Type B pancreatic cell (in vitro differentiated cells): ENCODE measurements at places on chromosomes 3 and 15. TPM values are rescaled to one million over a fixed set of nuclear protein-coding genes. Genes with fewer than 3 reads are reported as not detected.

The MORC1 gene
- total RNA-seq, result not detected in 2 replicates

GRCh38 chr3:16596352-16597032, 8.7 kb downstream of the DAZL start:
- peaks cover 3% of the 10 kb centered on the region for H3K4me1 ChIP-seq
- peaks cover 5% of the 10 kb centered on the region for H3K27me3 ChIP-seq
- H3K4me3 ChIP-seq, result no peak overlapping the region
- no peak for DNase-seq

DNA sequence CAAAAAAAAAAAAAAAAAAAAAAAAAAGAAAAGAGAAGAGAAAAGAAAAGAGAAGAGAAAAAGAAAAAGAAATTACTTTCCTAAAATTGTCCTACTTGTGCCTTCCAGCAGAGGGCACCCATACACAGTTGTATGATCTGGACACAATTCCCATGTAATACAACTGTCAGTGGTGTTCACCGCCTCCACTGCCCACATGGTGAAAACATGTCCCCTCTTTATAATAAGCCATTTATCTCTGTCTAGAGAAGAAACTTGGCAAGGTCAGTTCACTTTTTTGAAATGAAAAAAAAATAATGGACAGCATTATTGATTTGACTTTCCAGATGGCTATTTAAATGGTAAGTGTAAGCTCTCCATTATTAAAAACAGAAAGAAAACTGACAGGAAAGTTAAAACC, 459.4 kb downstream of the GBE1 start:
- H3K27me3 ChIP-seq, result no peaks in the 10 kb centered on the region
- no peak overlapping the region for H3K27ac ChIP-seq
- H3K4me3 ChIP-seq, result no peak overlapping the region
- no peak for DNase-seq
- peaks cover 13% of the 10 kb centered on the region for H3K4me1 ChIP-seq

DNA sequence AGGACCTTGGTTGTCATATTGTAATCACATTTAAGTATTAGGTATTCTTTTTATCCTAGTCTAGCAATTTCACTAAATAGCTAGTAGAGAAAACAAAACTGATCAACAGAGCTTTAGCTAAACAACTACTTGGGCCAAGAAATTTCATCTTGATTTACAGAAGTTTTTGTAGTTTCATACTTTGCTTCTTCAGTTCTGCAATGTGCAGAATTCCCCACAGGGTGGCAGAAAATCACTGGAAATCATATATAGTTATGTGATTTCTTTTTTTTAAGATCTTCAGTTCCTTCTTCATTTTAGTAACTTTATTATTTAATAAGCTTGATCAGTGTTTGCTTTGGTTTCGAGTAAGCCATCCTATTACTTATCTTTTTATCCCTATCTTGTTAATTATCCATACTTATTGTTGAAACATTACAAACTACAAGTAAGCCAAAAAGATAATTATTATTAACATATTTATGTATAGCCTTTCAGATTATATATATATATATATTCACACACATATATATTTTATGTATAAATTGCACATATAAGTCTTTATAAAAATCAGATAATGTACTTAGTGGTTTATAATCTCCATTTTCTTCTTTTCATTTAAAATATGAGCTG, 2.2 kb upstream of the BNIP2 start:
- no peak for DNase-seq
- peak overlapping the region; percentile 79 for H3K27ac ChIP-seq
- no peaks in the 10 kb centered on the region for H3K27me3 ChIP-seq
- H3K36me3 ChIP-seq, result peaks cover 6% of the 10 kb centered on the region
- peaks cover 12% of the 10 kb centered on the region for H3K4me1 ChIP-seq
- H3K4me3 ChIP-seq, result peak overlapping the region; percentile 77

GRCh38 chr3:176873261-176873660, 324.0 kb downstream of the TBL1XR1 start:
- no peak for DNase-seq
- H3K4me3 ChIP-seq, result no peak overlapping the region
- no peaks in the 10 kb centered on the region for H3K4me1 ChIP-seq
- H3K27me3 ChIP-seq, result no peaks in the 10 kb centered on the region

- no peaks in the 10 kb centered on the region for H3K27me3 ChIP-seq
- DNase-seq, result peak; percentile 54
- no peaks in the 10 kb centered on the region for H3K36me3 ChIP-seq
- no peak overlapping the region for H3K4me3 ChIP-seq
- H3K4me1 ChIP-seq, result peaks cover 23% of the 10 kb centered on the region
Observed at GRCh38 chr15:99440551-99441443, 125.0 kb upstream of the MEF2A start.

DNA sequence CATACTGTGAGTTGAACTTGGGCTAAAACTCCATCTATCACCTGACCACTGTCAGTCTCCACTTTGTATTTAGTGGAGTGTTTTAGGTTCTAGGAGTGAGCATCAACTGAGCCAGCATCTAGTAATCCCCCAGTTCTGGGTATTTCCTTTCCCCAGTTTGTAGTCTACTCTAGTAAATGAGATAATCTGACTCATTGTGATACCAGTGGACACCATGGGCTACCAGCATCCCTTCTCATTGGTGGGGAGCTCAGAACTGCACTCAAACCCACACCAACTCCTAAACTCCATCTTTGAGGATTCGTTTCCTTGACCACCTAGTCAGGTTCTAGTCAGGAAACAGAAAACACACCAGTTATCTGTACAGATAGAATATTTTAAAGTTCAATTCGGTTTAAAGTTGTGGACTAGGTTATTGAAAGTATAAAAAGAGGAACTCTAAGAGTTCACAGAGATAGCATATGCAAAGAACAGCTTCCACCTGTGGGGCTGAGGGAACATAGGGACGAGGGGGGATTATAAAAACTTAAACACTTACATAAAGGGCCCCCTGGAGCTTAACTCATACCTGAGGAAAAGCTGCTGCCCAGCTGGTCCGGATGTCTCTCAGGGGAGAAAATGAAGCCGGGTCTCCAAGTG, 36.0 kb downstream of the LEO1 start:
- no peaks in the 10 kb centered on the region for H3K27me3 ChIP-seq
- no peak for DNase-seq
- H3K36me3 ChIP-seq, result peaks cover 19% of the 10 kb centered on the region
- no peak overlapping the region for H3K4me3 ChIP-seq
- no peaks in the 10 kb centered on the region for H3K4me1 ChIP-seq

DNA sequence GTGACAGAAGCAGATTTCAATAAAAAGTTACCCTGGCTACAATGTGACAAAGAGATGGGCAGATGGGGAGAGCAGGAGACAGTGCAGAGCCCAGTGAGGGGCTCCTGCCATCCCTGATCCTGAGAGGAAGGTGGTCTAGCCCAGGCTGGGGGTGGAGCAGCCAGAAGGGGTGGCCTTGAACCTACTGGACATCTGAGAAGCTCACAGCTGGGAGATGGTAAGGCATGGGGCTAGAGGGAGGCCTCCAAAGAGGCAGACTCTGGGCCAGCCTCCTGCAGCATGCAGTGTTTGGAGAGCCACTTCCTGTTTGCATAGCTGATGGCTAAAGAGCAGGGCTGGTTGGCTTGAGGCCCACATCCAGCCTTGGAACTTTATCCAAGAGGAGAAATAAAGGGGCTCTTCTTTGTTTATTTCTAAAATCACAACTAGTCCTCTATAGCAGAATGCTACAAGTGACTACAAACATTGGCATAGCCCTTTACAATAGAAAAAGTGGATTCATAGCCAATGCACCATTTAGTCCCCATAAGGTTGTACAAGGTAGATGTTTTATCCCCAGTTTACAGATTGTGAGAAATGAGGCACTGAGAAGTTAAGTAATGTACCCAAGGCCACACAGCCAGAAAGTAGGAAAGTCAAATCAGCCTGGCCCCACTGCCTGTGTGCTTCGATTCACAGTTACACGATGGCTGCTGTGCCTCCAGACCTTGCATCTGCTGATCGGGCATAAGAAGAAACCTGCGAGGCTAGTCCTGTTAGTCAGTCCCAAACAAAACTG, 4.6 kb downstream of the EFCC1 start:
- H3K4me1 ChIP-seq, result peaks cover 8% of the 10 kb centered on the region
- H3K27ac ChIP-seq, result no peak overlapping the region
- DNase-seq, result no peak
- no peaks in the 10 kb centered on the region for H3K36me3 ChIP-seq
- H3K4me3 ChIP-seq, result no peak overlapping the region

- no peak overlapping the region for H3K27ac ChIP-seq
- no peaks in the 10 kb centered on the region for H3K36me3 ChIP-seq
- H3K4me1 ChIP-seq, result no peaks in the 10 kb centered on the region
- DNase-seq, result no peak
Observed at GRCh38 chr15:48371550-48371949, 40.3 kb downstream of the DUT start.

DNA sequence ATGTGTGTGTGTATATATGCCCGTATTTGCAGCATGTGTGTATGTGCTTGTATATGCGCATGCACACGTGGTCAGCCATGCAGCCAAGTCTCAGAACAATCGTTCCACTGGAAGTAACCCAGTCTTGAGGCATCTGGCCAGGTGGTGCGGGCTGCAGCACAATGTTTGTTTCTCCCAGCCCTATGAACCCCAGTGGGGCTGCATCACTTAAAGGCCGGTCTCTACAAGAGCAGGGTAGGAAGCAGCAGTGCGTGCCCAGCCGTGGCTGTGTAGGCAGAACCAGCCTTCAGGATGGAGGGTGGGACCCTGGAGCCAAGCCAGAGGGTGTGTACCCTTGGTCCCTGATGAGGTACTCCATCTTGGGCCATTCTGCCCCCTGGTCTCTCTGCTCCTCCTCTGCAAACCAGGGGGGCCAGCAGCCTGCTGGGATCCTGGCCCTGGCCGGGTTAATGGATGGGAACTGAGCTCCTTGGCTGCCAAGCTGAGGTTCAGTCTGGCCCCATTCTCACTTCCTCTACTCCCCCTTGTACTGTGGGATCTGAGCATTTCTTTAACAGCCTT, 11.8 kb downstream of the KLF13 start:
- H3K36me3 ChIP-seq, result no peaks in the 10 kb centered on the region
- peak overlapping the region; percentile 20 for H3K4me3 ChIP-seq
- DNase-seq, result no peak
- peak overlapping the region; percentile 56 for H3K27ac ChIP-seq
- H3K27me3 ChIP-seq, result no peaks in the 10 kb centered on the region

DNA sequence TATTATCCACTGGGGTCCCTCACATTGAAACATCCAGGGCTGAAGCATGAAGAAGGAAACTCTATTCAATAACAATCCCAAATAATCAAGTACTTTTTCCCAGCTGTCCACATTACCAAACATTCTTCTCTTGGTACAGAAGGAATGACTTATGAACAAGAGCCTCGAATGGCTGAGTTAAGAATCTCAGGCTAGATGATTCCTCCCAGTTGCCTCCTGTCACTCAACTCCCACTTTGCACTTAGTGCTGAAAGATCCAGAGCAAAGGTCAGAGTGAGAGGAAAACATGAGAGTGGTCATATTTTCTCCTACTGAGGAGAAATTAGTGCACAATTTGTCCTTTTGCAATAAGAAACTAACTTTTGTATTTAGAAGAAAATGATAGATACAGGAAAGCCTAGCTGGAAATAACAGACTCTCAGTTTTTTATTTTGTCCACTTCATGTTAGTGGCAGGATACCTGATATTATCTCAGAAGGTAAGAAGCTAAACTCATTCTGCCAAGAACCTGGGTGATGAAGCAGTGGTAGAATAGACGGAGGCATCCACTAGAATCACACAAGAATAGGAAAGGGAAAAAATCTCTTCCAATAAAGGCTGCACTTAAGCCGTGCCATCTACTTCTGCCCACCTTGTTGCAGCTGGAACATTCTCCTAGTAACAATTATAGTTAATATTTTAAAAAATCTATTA, 46.2 kb downstream of the GADL1 start:
- no peak overlapping the region for H3K27ac ChIP-seq
- H3K27me3 ChIP-seq, result no peaks in the 10 kb centered on the region
- no peak for DNase-seq
- no peak overlapping the region for H3K4me3 ChIP-seq

- H3K36me3 ChIP-seq, result peaks cover 5% of the 10 kb centered on the region
- no peaks in the 10 kb centered on the region for H3K27me3 ChIP-seq
- no peak overlapping the region for H3K4me3 ChIP-seq
- peaks cover 26% of the 10 kb centered on the region for H3K4me1 ChIP-seq
- no peak overlapping the region for H3K27ac ChIP-seq
- no peak for DNase-seq
Observed at GRCh38 chr3:69241769-69242168, 119.4 kb upstream of the LMOD3 start.

GRCh38 chr15:87848012-87848411, 408.5 kb downstream of the NTRK3 start:
- no peak overlapping the region for H3K4me3 ChIP-seq
- no peaks in the 10 kb centered on the region for H3K4me1 ChIP-seq
- H3K27ac ChIP-seq, result no peak overlapping the region
- no peak for DNase-seq

- no peak overlapping the region for H3K4me3 ChIP-seq
- no peaks in the 10 kb centered on the region for H3K27me3 ChIP-seq
- peaks cover 5% of the 10 kb centered on the region for H3K36me3 ChIP-seq
- no peak for DNase-seq
- no peaks in the 10 kb centered on the region for H3K4me1 ChIP-seq
- H3K27ac ChIP-seq, result no peak overlapping the region
Observed at GRCh38 chr3:97430601-97431000, 334.0 kb upstream of the ARL6 start.
